ENCODE measurements at places on chromosomes 16 and 17.

DNA sequence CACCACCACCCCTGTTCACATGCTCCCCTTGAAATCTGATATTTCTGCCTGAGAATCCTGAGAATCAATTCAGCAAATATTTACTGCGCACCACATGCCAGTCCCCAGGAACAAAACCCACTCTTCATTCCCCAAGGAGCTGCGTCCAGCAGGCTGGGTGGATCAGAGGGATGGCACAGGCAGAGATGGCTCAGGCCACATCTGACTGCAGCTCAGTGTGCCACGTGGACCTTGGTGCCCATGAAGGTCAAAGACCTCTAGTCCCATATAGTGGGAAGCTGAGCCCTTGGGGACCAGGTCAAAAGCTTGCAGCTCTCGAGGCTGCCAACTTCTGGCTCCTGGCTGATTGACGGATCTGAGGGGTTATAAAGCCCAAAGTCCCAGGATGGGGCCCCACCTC is 31.8 kb downstream of the CD300LF start:
- no peak for DNase-seq

GRCh38 chr16:85152414-85153030 is 40.2 kb upstream of the CIBAR2 start:
- no peak for DNase-seq

GRCh38 chr17:45413498-45413923 is 19.2 kb downstream of the ARHGAP27 start:
- DNase-seq = peak; percentile 70

DNA sequence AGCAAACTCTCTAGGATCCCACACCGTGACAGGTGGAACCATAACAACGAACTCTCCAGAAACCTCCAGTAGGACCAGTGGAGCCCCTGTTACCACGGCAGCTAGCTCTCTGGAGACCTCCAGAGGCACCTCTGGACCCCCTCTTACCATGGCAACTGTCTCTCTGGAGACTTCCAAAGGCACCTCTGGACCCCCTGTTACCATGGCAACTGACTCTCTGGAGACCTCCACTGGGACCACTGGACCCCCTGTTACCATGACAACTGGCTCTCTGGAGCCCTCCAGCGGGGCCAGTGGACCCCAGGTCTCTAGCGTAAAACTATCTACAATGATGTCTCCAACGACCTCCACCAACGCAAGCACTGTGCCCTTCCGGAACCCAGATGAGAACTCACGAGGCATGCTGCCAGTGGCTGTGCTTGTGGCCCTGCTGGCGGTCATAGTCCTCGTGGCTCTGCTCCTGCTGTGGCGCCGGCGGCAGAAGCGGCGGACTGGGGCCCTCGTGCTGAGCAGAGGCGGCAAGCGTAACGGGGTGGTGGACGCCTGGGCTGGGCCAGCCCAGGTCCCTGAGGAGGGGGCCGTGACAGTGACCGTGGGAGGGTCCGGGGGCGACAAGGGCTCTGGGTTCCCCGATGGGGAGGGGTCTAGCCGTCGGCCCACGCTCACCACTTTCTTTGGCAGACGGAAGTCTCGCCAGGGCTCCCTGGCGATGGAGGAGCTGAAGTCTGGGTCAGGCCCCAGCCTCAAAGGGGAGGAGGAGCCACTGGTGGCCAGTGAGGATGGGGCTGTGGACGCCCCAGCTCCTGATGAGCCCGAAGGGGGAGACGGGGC is 1.3 kb downstream of the SPN start:
- DNase-seq = peak; percentile 56

DNA sequence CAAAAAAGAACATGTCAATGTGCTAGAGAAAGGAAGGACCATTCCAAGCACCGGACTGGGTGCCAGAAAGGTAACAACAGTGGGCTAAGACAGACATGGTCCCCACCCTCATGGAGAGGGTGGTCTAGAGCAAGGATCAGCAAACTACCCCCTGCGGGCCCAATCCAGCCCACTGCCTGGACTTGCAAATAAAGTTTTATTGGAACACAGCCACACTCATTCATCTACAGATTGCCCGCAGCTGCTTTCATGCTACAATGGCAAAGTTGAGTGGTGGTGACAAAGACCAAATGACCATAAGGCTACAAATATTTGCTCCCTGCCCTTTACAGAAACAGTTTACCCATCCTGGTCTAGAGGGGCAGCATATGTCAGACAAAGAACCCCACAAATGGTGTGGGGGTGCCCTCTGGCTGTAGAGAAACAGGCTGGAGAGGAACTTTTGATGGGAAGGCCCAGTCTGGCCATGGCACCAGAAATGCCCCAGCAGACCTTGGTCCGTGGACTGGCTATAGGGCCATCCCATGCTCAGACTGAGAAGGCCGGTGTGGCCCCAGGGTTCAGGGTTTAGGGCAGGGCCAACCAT is 15.2 kb downstream of the CDH5 start:
- no peak for DNase-seq

- no peak for DNase-seq
Measured at GRCh38 chr17:18323007-18323406, 7.9 kb downstream of the SMCR8 start.

DNA sequence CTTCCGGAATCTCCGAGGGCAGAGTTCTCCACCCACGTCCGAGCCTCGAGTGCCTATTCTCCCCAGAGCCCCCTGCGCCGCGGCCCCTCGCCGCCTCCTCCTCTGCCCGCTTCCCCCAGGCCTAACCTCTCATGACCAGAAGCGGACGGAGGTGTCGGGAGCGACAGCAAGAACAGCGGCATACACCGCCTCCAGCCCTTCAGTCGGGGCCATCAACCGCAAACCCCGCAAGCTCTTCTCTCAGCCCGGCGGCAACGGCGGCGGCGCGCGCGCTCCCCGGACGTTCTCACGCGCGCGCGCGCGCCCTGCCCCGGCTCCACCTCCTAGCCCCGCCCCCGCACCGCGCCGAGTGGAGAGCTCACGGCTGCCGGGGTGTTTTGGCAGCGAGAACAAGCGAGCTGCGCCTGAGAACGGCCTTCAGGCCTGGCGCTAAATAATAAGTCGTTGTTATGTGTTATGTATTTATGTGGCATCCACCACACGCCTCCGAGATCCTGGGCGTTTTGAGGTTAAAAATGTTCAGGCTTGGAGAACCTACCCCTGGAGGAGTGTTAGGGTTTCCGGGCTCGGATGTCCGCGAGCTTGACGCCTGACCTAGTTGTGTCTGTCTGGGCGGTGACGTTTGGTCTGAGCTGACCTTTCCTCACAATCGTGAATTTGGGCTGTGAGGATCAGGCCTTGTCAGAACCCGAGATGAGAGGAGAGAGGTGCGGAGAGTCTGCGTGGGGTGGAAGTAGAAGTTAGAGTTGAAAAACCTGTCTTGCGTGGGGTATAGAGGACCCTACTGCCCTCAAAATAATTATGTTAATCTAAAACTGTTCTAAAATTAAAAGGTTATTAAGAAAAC is at the start of gene RNFT1:
Gene RNFT1, minus strand, starts transcription at position 259 of the 847 bp plus-strand sequence. Its CDS starts 77 bp downstream, at position 182.
- peak; percentile 82 for DNase-seq

DNA sequence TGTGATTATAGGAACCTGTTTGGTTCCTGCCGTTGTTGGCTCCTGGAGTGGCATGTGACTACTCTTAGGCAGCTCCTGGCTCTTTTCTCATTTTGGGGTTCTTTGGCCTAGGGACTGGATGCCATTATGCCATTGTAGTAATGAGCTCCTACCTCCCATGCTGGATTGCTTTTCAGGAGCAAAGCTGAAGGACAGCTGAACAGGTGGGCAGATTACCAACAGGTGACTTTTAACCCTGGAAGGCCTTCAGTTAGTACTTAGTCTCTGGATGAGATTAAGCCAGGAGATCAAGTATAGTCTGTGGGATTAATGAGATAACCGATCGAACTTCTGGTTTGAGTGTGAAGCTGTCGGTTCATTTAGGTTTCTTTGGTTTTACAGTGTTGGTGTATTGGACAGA is 25.2 kb downstream of the WIPF2 start:
- DNase-seq = no peak

DNA sequence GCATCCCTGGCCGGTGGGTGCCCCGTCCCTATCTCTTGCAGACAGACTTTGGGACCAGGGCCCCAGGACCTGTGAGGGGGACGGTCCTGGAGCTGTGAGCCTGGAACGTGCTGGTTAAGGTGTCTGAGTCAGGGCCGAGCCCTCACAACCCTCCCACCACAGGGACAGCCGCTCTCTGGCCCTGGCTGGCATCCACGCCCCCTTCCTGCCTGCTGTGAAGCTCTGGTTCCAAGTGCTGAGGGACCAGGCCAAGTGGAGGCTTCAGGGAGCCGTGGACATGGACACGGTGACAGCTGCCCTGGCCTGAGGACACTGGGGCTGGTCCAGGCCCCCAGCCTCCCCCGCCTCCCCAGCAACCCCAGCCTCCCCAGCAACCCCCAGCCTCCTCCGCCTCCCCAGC is 6.6 kb downstream of the TSR3 start:
- DNase-seq = no peak
